ENCODE measurements at places on chromosomes 11 and 22.

DNA sequence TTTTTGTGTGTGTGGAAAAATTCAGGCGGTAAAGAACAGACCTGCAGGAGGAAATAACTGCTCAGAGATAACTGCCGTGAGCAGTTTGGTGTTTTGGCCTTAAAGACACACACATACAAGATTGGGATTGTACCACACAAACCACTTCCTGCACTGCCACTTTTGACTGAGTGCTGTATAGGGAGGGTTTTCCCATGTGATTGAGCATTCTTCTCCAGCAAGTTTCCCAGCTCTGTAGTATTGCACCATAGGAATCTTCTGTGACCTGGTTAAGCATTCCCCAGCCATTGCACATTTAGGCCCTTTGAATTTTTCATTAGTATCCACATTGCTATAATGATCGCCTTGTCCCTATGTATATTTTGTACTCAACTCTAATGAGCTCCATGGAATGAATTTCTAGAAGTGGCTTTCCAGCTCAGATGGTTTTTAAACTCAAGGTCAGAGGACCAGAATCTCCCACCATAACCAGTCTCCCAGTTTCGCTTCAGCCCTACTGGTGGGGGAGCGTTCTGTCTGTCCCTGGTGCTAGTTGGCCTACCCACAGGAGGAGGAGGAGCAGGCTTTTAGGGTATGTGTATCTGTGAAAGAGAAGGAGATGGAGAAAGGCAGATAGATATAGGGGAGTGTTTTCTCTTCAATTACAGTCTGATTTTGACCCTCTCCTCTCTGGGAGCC lies 9.3 kb downstream of the CD82 start:
- DNase-seq: no peak

DNA sequence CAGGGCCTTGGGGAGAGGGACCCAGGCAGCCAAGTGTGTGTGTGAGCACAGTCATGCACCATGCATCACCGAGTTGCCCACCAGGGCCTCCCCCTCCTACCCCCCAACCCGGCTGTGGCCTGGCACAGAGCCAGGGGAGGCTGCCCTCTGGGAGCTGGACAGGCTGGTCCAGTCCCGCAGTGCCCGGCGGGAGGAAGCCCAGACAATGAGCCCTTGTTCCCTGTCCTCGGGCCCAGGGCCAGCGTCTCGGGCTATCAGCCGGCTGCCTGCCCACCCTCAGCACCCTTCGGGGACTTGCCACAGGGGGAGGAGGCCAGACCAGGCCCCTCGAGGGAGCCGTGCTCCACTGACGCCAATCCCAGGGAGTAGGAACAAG lies 4.5 kb downstream of the LRRC75B start:
- DNase-seq: no peak

DNA sequence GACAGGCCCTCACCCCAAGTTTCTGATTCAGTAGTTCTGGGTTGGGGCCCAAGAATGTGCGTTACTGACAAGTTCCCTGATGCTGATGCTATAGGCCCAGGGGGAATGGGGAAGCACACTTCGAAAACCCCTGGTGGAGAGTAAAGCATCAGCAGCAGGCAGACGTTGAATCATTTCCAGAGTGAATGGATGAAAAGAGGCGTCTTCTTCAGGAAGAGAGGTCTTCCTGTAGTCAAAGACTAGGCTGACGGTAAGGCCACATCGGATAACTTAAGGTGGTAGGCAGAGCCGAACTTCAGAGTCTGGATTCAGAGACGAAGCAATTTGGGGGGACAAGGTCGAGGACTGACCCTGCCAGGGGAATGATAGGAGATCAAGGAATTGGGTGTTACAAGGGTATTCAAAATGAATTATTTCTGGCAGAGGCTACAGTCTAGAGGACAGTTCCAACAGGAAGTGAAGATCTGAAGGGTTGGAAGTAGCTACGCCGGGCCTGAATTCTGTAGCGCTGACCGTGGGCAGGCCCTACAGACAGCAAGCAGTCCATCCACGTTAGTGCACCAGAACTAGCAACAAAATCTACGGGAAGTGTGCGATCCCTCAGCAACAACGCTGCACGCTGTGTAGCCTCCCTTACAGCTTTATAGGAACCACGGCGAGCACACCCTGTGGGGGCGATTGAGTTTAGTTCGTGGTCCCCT lies 862 bp upstream of the CENATAC start:
- no peak for DNase-seq

GRCh38 chr11:8773916-8774539 lies 91.4 kb downstream of the RPL27A start:
- no peak for DNase-seq

- no peak for DNase-seq
Observed at GRCh38 chr11:20541503-20541902, 57.9 kb upstream of the SLC6A5 start.

DNA sequence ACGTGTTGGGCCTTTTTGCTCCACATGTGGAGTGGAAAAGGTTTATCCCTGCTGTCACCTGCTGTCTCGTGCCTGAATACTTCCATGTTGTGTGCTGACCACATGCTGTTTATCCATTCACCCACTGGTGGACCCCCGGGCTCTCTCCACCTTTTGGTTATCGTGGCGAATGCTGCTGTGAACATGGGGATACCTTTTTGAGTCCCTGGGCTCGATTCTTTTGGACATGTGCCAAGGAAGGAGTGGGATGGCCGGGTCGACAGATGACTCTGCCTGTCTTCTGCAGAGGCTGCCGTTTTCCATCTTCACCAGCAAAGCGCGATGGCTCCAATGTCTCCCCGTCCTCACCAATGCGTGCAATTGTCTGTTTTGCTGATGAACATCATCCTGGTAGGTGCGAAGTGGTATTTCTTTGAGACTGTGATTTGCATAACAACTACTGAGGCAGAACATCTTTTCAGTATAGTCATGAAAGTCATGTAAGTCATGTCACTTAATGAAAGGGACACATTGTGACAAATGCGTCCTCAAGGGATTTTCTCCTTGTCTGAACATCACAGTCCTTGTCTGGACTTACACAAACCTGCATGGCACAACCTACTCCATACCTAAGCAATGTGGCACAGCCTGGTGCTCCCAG lies 758.7 kb downstream of the BRD1 start:
- no peak for DNase-seq
